ENCODE measurements at places on chromosomes 2 and 18. TPM values are rescaled to one million over a fixed set of nuclear protein-coding genes. Genes with fewer than 3 reads are reported as not detected.

DNA sequence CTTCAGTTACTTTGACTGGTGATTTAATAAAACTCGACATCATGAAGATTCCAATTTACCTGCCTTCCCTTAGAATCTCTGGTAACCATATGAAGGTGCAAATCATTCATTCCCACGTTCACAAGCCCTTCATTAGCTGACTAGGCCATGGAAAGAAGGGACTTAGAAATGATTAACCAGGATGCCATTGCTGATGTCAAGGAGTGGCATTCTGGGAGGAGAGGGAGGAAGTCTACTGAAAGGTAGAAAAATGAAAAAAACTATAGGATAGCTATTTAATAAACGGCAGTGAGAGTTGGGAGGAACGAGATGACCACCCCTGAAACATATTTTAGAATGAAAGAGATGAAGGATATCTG, 1.4 kb downstream of the ATIC start:
- no peak for DNase-seq

DNA sequence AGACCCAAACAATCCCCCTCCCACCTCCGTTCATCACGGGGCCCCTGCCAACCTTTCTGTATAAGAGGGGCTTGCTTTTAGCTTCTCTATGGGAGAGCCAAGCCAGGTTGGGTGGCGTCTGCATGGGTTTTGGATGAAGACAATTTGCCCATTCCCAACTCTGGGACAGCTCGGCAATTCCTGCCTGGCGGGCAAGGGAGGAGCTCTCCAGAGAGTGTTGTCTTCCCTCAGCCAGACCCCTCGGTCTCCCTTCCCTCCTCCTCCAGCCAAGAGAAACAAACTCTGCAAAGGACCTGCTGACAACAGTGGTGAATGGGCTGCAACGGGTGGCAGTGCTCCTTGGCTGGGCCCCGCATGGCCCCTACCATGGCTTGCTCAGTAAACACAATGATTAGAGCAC, 267.2 kb upstream of the HDAC4 start:
- no peak for DNase-seq

KYNU gene
- under 0.01 TPM for total RNA-seq

- DNase-seq, result no peak
Observed at GRCh38 chr2:182883451-182883850, 17.0 kb upstream of the FRZB start.

- no peak for DNase-seq
Observed at GRCh38 chr2:39779341-39779851, 338 bp upstream of the THUMPD2 start.

RAPGEF4 gene
- total RNA-seq, result 23.6 TPM

DNA sequence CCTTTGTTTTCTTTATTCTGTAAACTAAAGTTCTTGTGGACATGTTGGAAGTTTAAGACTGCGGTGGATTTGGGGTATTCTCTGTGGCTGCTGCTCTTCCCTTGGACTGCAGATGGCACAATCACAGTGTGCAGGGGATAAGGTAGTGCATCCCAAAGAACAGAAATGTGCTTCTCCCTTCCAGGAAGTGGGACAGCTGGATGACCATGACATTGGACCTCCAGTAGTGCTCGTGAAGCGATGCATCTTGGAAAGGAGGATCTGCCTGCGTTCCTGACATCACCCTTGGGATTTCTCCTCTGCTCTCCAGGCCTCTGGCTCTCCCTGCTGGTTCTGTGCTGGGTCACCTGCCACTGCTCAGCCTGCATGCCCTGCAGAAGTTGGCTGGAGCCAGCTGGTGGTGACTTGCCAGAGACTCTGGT, 109.9 kb downstream of the SLC4A3 start:
- no peak for DNase-seq

MTA3 gene
- 30.6 TPM for total RNA-seq
